Lower lobe of right lung (tissue), 2 donors: ENCODE measurements at places on chromosomes 2 and 18. TPM values are rescaled to one million over a fixed set of nuclear protein-coding genes. Genes with fewer than 3 reads are reported as not detected.

- no peak overlapping the region for H3K4me3 ChIP-seq
- H3K4me1 ChIP-seq: no peaks in the 10 kb centered on the region
- H3K27me3 ChIP-seq: no peaks in the 10 kb centered on the region
- no peak for DNase-seq
- no peaks in the 10 kb centered on the region for H3K36me3 ChIP-seq
Measured at GRCh38 chr2:188956961-188957360, 17.2 kb upstream of the COL3A1 start.

GRCh38 chr2:113203901-113204519 lies 30.2 kb downstream of the PSD4 start:
- no peak overlapping the region for H3K27ac ChIP-seq
- H3K27me3 ChIP-seq: no peaks in the 10 kb centered on the region
- peaks cover 20% of the 10 kb centered on the region for H3K36me3 ChIP-seq
- H3K4me3 ChIP-seq: no peak overlapping the region
- peak; percentile 67 for DNase-seq
- H3K4me1 ChIP-seq: peaks cover 6% of the 10 kb centered on the region

- no peak overlapping the region for H3K4me3 ChIP-seq
- H3K27me3 ChIP-seq: no peaks in the 10 kb centered on the region
- DNase-seq: no peak
Measured at GRCh38 chr2:13604951-13605661, 888.4 kb downstream of the TRIB2 start.

- H3K4me1 ChIP-seq: no peaks in the 10 kb centered on the region
- no peak for DNase-seq
- H3K27ac ChIP-seq: no peak overlapping the region
- H3K27me3 ChIP-seq: no peaks in the 10 kb centered on the region
- H3K4me3 ChIP-seq: no peak overlapping the region
- no peaks in the 10 kb centered on the region for H3K36me3 ChIP-seq
Measured at GRCh38 chr2:156311976-156312375, 20.5 kb downstream of the NR4A2 start.

GRCh38 chr2:192267484-192267883 lies 72.8 kb upstream of the TMEFF2 start:
- no peaks in the 10 kb centered on the region for H3K27me3 ChIP-seq
- no peak overlapping the region for H3K4me3 ChIP-seq

DNA sequence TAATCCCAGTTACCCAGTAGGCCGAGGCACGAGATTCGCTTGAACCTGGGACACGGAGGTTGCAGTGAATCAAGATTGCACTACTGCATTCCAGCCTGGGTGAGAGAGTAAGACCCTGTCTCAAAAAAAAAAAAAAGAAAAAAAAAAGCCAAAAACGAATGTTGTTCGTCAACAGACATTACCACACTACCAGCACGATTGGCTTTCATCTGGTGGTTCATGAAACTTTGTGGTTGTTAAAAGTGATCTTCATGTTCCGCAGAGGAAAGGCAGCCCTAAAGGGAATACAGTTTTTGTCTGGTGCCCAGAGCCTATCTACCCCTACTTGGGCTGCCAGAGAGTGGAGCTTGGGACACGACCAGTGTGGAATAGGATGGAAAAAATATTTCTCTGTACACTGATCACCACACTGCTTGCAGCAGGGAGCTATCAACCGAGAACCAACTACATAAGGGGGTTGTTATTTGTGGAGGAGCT lies 13.6 kb upstream of the CXCR4 start:
- no peaks in the 10 kb centered on the region for H3K36me3 ChIP-seq
- DNase-seq: no peak
- H3K27me3 ChIP-seq: no peaks in the 10 kb centered on the region
- H3K4me3 ChIP-seq: no peak overlapping the region

DNA sequence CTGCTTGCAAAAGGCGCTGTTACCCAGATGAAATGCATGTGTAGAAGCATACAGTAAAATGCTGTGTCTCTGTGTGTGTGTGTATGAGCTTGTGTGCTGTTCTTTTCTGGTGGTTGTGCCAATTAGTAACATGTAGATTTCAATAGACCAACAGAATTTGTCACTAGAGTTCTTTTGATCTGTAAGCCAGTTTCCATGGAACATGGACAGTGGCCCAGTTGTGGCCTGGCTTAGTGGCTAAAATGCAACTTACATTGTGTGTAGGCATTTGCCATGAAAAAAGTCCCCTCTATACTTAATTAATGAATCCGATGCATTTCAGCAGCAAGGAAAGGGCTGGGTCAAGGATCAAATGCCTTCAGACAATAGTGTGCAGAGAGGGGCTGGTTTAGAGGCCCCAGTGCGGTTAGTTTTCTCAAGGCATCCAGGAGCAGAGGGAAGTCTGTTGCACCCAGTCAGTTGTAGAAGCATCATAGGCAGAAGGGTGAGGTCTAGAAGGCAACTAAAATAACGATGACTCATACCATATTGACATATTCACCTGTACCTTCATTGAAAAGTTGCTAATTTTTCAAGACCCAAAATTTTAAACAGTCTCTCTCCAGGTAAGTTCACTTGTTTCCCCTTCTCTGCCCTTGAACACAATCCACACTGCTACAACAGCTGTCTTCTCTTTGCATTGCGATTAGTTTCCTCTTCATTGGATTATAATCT lies 366.9 kb upstream of the SPRED2 start:
- DNase-seq: no peak
- no peaks in the 10 kb centered on the region for H3K4me1 ChIP-seq
- no peak overlapping the region for H3K27ac ChIP-seq
- H3K36me3 ChIP-seq: no peaks in the 10 kb centered on the region

- DNase-seq: no peak
- H3K4me1 ChIP-seq: no peaks in the 10 kb centered on the region
- no peaks in the 10 kb centered on the region for H3K36me3 ChIP-seq
- no peak overlapping the region for H3K4me3 ChIP-seq
- no peaks in the 10 kb centered on the region for H3K27me3 ChIP-seq
Measured at GRCh38 chr18:76981396-76981968, 151.1 kb downstream of the MBP start.

DNA sequence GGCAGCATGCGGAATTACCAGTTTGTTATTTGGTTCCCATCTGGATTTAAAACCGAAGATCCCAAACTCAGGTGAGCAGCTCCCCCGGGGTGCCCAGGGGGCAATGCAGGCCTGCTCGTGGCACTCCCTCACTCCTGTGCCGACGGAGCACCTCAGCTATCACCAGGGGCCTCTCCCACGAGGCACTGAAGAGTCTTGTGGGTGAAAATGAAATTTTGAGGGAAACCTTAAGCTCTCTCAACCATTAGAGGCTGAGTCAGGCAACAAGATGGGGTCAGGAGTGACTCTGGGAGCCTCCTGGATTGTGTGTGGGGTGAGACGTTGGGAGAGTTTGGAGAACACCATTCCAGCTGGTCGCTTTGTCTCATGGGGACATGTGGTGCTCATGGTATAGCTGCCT lies 189.0 kb downstream of the PRKCE start:
- H3K4me1 ChIP-seq: peaks cover 52% of the 10 kb centered on the region
- no peaks in the 10 kb centered on the region for H3K36me3 ChIP-seq
- no peak overlapping the region for H3K4me3 ChIP-seq
- no peaks in the 10 kb centered on the region for H3K27me3 ChIP-seq
- DNase-seq: no peak
- H3K27ac ChIP-seq: no peak overlapping the region

DNA sequence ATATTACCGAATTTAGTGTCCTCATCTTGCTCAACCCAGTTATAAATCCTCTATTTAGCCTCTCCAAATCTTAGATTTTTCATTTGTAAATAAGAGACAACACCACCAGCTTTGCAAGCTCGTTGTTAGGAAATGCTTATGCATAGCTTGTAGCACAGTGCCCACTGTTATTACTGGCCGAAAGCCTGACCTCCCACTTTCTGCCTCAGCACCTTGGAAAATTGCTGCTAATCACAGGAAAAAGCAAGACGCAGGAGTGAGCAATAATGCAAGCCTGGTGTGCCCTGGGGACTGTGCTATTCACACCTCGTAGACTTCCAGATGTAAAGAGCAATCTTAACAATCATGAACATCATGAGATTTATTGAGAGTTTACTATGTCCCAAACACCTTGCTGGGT lies 124.2 kb upstream of the ARL4C start:
- no peak overlapping the region for H3K27ac ChIP-seq
- H3K4me3 ChIP-seq: no peak overlapping the region
- no peaks in the 10 kb centered on the region for H3K4me1 ChIP-seq
- H3K27me3 ChIP-seq: no peaks in the 10 kb centered on the region
- no peak for DNase-seq
- H3K36me3 ChIP-seq: no peaks in the 10 kb centered on the region

DNA sequence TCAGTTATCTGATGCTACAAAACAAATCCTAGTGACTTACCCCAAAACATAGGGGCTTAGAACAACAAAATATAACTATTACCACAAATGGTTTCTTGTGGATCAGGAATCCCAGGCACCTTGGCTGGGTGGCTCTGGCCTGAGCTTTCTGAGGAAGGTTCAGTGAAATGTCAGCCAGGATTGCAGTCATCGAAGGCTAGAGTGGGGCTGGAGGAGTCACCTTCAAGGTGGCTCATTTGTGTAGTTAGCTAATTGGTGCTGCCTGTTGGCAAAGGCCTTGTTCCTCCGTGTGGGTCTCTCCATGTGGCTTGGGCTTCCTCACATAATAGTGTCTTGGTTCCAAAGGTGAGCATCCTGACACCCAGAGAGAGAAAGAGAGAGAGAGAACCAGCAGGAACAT lies 57.4 kb downstream of the COPS8 start:
- H3K27me3 ChIP-seq: no peaks in the 10 kb centered on the region
- no peak overlapping the region for H3K27ac ChIP-seq
- no peak for DNase-seq
- no peak overlapping the region for H3K4me3 ChIP-seq

DNA sequence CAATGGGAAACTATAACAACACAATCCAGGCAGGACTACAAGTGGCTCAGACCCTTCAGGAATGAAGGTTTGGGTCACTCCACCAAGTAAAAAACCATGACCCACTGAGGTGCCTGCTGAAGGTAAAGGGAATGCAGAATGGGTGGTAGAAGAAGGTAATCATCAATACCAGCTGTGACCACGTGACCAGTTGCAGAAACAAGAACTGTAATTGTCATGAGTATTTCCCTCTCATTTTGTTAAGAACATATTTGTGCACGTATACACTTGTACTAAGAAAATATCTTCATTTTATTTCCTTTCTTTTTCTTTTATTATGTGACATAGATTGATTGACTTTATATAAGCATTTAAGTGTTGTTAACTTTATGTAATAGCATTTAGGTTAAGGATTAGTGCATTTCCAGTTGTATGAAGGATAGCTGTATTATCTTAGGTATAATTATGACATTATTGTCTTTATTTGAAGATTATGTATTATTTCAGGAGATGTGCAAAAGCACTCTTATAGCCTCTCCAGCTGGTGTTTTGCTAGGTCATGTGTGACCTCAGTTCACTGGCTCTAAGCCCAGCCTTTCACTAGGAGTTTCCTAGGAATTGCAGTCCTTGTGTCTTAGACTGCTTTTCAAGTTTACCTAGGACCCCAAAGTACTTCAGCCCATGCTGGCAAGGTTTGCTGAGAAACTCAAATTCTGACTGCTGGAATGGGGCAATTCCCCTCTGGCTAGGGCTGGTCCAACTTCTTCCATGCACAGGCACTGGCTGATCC lies 125.7 kb upstream of the DPP10 start:
- no peak for DNase-seq
- no peak overlapping the region for H3K27ac ChIP-seq
- no peaks in the 10 kb centered on the region for H3K4me1 ChIP-seq
- H3K4me3 ChIP-seq: no peak overlapping the region
- no peaks in the 10 kb centered on the region for H3K36me3 ChIP-seq

GRCh38 chr2:216371721-216372702 lies at the start of gene MARCHF4:
TSS of gene MARCHF4 (minus strand) at chr2:216372483. CDS start at chr2:216370260, 2,223 bp downstream.
- H3K36me3 ChIP-seq: no peaks in the 10 kb centered on the region
- H3K4me3 ChIP-seq: peak within 1 kb of the TSS; percentile 23
- H3K4me1 ChIP-seq: peaks cover 19% of the 10 kb centered on the region
- peaks cover 57% of the 10 kb centered on the region for H3K27me3 ChIP-seq

DNA sequence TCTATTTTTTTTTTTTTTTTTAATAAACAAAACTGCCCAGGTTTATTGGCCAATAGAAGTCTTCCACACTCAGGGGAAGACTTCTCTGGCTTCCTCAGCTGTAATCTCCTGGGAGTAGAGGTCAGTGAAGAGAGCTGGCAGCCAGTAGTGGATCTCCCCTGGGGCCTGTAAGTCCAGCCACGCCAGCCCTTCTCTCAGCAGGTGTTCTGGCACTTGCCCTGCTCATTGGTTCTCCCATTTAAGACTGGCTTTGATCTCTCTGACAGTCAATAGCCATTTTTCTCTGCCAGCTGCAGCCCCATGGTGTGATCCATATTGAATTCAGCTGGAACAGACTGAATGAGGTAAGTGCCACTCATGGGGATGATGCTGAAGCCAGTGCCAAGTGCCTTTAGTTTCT lies 170.6 kb upstream of the SPHKAP start:
- H3K27ac ChIP-seq: no peak overlapping the region
- H3K27me3 ChIP-seq: no peaks in the 10 kb centered on the region
- DNase-seq: no peak

GRCh38 chr2:215793747-215794595 lies 219.4 kb downstream of the MREG start:
- H3K4me1 ChIP-seq: peaks cover 37% of the 10 kb centered on the region
- H3K27ac ChIP-seq: peak overlapping the region; percentile 32
- no peaks in the 10 kb centered on the region for H3K36me3 ChIP-seq
- no peak overlapping the region for H3K4me3 ChIP-seq

- H3K4me3 ChIP-seq: no peak overlapping the region
- DNase-seq: no peak
- H3K36me3 ChIP-seq: no peaks in the 10 kb centered on the region
Measured at GRCh38 chr18:12403601-12404506, 3.9 kb upstream of the PRELID3A start.

DNA sequence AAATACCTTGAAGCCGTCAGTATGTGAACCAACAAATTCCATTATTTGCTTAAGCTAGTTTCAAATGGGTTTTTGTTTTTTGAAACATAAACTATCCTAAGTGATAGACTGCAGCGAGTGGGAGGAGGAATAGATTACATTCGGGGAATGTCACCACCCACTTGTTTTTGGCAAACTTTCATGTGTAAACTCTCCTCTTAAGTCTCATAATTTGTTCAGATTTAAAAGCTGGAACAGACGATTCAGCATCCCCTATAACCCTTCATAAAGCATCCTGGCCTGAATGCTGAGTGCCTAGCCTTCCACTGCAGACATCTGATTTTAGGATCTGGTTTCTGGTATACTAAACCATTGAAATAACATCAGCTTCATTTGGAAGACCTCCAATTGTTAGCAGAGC lies 51.0 kb downstream of the CPO start:
- H3K36me3 ChIP-seq: no peaks in the 10 kb centered on the region
- H3K27me3 ChIP-seq: no peaks in the 10 kb centered on the region
- H3K27ac ChIP-seq: no peak overlapping the region
- H3K4me3 ChIP-seq: no peak overlapping the region

DNA sequence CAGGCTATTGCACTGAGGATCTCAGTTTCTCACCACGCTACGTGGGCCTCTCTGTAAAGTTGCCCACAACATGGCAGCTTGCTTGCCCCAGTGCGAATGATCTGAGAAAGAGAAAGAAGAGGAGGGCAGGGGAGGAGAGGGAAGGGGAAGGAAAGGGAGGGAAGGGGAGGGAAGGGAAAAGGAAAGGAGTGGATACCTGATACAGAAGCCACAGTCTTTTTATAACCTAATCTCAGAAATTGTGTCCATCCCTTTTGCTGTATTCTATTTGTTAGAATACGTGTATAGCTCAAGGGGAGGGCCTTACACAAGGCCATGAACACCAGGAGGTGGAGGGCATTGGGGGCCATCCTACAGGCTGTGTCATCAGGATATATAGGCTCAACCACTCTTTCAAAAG lies 78.3 kb upstream of the PPP1CB start:
- H3K4me1 ChIP-seq: no peaks in the 10 kb centered on the region
- no peak for DNase-seq
- H3K27me3 ChIP-seq: no peaks in the 10 kb centered on the region

The CNPPD1 gene
- 67.7 TPM for total RNA-seq

The CD8B gene
- 1.5 TPM for total RNA-seq

The ABCG8 gene
- total RNA-seq: not detected

The ANKRD30BL gene
- total RNA-seq: not detected

The DGUOK gene
- 38.0 TPM for total RNA-seq
